ENCODE measurements at places on chromosomes 2 and 18.

- no peak for DNase-seq
Observed at GRCh38 chr2:100397976-100398375, 19.5 kb downstream of the CHST10 start.

DNA sequence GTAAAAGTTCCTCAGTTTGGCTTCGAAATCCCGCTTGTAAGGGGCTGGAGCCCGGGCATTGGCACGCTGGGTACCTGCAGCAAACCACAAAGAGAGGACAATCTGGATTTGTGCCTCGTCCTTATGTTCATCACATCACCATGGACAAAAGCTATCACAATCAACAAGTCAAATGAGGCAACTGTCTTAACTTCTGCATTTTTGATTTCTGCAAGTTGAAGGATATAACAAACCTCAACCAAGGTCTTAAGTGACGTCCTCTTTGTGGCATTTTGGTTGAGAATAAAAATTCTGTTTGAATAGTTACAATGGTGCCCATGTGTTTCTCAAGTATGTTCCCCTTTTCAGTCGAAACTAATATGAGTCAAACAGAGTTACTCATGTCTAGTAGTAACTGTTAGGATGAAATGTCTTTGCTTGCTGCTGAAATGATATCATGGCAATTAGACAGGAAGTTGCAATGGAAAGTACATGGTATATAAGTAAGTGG lies 70.8 kb upstream of the STK17B start:
- DNase-seq: no peak

GRCh38 chr2:195092341-195092740 lies 564.7 kb upstream of the SLC39A10 start:
- no peak for DNase-seq

- DNase-seq: no peak
Observed at GRCh38 chr2:233839447-233839820, 14.9 kb downstream of the HJURP start.

DNA sequence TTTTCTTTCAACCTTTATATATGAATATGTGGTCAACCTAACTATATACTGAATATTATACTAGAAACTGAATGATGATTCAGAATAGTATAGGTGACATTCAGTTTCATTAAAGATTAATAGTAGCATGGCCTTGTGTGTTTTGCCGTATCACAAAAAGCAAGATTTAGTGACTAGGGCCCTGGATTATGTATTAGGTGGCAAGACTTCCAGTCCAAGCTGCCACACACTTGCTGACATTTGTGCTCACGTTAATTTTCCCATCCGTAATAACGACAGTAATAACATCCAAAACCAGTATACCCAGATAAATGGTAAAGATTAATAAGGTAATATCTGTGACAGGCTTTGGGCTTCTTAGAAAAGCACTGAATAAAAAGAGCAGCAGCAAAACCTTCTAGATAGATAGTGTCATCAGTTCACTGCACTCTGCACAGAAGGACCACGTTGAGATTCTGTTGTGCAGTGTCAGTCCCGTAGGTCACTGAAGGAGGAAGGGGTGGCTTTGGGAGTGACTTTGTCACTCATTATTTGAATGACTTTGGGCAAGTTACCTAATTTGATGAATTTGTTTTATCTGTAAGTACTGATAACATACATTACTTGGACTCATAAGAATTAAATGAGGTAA lies 451.7 kb downstream of the PTPRM start:
- DNase-seq: no peak

- no peak for DNase-seq
Observed at GRCh38 chr2:138267902-138268254, 233.7 kb upstream of the SPOPL start.

GRCh38 chr2:25497918-25498407 lies 156.2 kb upstream of the DNMT3A start:
- no peak for DNase-seq

- no peak for DNase-seq
Observed at GRCh38 chr18:3074087-3074486, 61.1 kb upstream of the LPIN2 start.

GRCh38 chr18:36179562-36180355 lies 7.5 kb upstream of the MOCOS start:
- no peak for DNase-seq

- no peak for DNase-seq
Observed at GRCh38 chr2:177753682-177754491, 318.7 kb downstream of the PDE11A start.

DNA sequence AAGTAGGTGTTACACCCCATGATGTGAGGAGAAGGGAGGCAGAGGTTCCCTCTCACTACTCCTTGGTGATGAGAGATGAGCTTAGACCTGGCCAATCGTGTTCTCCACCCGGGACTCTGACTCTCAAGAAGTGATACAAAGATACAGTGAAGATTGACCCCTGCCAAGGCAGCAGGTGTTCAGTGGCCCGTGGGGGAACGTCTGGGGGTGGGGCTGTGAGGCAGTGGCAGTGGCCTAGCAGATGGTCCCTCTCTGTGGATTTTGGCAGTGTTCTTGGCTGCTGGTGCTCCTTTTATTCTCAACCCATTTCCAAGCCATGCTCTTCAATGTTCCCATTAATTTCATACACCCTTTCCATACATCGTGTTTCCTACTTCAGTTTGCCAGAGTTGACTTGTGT lies 120.4 kb upstream of the NEDD4L start:
- DNase-seq: no peak

Measured in T-cell (primary cell).